ENCODE measurements at places on chromosomes 11 and 22.

GRCh38 chr11:85811624-85812023 is 683 bp upstream of the SYTL2 start:
- DNase-seq, result no peak

GRCh38 chr11:45383224-45383623 is 97.1 kb upstream of the SYT13 start:
- DNase-seq, result no peak

DNA sequence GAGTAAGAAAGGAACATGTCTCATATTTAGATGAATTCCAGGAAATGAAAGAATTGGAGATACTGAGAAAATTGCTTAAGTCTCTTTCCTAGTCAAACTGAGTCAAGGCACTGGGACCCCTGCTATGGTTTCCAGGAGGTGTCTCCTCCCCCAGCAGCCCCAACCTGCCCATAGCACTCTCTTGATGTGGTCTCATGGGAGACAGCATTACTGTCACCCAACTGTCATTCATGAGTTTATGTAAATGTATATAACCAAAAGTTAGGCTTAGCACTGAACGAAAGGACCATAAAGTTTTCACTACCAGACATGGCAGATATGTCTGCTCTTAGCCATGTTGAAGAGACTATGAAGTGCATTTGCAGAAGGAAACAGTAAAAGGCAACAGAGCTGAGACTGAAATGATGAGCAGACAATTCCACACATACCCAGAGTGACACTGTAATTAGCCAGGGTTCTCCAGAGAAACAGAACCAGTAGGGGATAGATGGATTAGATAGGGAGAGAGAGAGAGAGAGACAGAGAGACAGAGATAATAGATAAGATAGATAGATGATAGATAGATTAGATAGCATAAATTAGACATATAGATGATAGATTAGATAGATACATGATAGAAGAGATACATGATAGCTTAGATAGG is 328.1 kb downstream of the BRD1 start:
- no peak for DNase-seq

DNA sequence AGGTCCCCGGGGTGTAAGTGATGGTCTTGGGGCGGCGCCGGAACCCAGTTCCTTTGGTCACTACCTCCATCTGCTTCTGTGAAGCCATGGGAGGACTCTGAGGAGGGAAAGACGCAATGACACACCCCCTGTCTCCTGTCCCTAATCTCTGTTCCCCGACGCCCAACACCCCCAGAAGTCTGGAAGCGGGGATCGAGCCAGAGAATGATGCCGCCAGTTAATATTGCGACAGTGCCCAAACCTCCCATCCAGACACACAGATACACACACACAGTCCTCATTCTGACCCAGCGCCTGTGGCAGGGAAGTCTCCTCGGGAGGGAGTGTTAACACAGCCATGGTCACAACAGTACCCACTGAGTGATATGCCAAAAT is 352 bp downstream of the C22orf23 start:
- DNase-seq, result no peak

- DNase-seq, result no peak
These were observed 31.2 kb downstream of the GAB2 start for GRCh38 chr11:78386215-78386941.

- no peak for DNase-seq
These were observed 136.1 kb downstream of the TENM4 start for GRCh38 chr11:79304599-79305212.

GRCh38 chr22:35440129-35440528 is 40.2 kb downstream of the MCM5 start:
- DNase-seq, result no peak

GRCh38 chr11:108994887-108995286 is 330.0 kb downstream of the DDX10 start:
- no peak for DNase-seq

GRCh38 chr11:35166369-35167360 is 27.7 kb downstream of the CD44 start:
- no peak for DNase-seq

- DNase-seq, result no peak
These were observed 296.7 kb upstream of the ANO5 start for GRCh38 chr11:21896216-21896615.

- no peak for DNase-seq
These were observed 9.4 kb downstream of the GSTP1 start for GRCh38 chr11:67592880-67593564.

DNA sequence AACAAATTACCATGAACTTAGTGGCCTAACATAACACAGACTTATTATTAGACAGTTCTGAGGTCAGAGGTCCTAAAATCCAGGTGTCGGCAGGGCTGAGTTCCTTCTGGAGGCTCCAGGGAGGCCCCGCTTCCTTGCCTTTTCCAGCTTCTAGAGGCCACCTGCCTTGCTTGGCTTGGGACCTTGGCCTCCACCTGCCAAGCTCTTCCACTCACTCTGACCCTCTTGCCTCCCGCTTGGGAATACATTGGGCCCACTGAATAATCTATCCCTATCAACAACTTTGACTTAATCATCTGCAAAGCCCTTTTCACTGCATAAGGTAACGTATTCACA is 3.2 kb upstream of the MS4A10 start:
- no peak for DNase-seq

- DNase-seq, result no peak
These were observed 1.2 kb upstream of the CERK start for GRCh38 chr22:46739094-46739870.

GRCh38 chr11:29200791-29201562 is 815.9 kb downstream of the KCNA4 start:
- no peak for DNase-seq

DNA sequence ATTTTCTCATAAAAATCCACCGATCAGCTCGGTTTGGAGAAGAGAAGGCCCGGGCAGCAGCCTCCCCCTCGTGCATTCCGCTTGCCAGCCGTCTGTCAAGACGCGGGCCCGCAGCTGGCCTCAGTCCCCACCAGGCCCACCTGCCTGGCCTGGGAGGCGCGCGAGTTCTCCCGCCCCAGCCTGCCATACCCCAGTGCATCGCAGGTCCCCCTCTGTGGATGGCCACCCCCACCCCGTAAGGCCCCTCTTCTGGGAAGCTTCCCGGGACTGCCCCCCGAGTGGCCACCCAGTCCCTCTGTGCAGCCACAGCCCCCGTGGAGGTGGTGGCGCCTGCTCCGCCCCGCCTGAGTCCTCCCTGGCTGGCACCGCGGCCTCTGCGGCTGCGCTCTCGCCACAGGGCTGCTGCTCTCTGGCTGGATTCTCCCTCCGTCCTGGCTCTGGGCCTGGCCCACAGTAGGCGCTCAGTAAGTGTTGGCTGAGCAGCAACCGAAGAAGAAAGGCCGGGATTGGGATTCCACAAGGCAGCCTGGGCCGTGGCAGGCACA is 74.0 kb upstream of the TCF20 start:
- DNase-seq, result no peak

GRCh38 chr11:10272132-10272531 is 21.9 kb downstream of the SBF2 start:
- no peak for DNase-seq

DNA sequence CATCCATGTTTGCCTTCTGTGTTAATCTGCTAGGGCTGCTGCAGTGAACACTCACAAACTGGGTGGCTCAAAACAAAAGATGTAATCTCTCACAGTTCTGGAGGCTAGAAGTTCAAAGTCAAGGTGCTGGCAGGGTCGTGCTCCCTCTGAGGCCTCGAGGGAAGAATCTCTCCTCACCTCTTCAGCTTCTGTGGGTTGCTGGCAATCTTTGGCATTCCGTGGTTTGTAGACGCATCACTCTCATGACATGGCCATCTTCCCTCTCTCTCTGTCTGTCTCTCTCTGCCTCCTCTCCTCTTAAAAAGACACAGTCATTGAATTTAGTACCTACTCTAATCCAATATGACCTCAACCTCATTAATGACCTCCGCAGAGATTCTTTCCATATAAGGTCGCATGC is 78.8 kb downstream of the TSPAN18 start:
- DNase-seq, result no peak

DNA sequence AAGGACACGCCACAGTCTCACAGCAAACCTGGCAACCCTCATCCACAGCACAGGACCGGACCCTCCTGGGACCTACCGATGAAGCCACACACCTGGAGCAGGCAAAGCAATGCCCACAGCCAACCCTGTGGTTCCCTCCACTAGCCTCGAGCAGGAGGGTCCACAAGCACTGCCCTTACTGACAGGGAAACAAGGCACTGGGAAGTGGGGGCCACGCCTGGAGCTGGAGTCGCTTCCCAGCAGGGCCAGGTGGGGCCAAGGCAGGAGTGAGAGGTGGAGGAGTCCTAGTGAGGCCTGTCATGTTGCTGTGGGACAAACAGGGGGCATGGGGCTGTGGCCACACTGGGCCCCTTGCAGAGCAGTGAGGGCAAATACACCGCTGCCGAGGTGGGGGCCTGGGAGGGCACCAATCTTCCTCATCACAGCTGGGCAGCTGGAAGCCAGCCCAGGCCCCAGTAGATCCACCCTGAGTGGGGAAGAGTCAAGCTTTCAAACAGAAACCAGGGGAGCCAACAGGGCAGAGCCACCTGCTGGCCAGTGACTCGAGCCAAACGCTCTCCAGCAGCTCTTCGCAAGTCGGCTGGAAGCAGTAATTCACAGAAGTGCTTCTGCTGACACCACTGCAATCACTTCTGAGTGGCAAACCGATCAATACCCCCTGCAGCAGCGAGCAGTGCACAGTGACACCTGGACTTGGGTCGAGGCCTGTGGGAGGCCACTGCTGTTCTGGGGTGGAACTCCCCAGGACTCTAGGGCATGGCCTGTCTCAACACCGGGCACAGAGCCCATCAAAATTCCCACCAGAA is 13.7 kb downstream of the SULT4A1 start:
- DNase-seq, result no peak

GRCh38 chr11:94832604-94833235 is 64.6 kb downstream of the AMOTL1 start:
- DNase-seq, result no peak

- no peak for DNase-seq
These were observed 770 bp downstream of the METTL15 start for GRCh38 chr11:28108958-28109357.

DNA sequence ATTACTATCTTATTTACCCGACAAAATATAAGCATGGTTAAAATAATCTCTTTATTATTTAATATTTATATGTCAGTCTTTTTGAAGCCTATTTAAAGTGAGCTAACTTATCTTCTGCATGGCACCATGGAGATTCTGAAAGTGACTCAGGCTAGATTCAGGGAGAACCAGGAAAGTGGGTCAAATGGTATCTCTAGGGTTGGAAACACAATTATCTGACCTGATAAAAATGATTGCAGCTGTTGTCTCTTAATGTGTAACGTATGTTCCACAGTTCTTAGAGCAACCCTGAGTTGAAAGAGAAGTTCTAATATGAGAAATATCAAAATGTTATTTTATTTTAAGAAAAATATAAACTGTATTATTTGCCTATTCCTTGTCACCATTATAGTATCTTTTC is 143.1 kb upstream of the CARD18 start:
- no peak for DNase-seq

DNA sequence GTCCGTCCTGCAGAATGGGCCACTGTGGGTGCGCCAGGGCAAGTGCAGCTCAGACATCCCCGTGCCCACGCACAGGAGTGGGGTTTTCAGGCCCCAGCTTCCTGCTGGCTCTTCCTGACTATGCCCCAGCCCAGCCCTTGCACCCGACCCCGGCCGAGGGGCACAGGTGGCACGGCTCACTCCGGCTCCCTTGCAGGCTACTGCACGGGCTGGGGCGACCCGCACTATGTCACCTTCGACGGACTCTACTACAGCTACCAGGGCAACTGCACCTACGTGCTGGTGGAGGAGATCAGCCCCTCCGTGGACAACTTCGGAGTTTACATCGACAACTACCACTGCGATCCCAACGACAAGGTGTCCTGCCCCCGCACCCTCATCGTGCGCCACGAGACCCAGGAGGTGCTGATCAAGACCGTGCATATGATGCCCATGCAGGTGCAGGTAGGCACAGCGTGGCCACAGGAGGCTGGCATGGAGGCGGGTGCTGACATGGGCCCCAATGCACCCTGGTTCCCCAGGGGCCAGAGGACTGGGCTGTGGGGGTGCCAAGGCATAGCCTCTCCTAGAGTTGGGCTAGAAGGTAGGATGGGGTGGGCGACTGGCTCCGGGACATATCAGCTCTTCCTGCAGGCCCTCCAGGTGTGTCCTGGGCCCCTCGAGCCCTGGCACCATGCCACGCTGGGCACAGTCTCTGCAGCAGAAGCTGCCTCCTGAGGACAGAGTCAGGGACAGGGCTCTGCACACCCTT is 27.7 kb downstream of the MUC2 start:
- DNase-seq, result no peak

GRCh38 chr11:65802841-65803240 is 16.0 kb downstream of the OVOL1 start:
- no peak for DNase-seq

DNA sequence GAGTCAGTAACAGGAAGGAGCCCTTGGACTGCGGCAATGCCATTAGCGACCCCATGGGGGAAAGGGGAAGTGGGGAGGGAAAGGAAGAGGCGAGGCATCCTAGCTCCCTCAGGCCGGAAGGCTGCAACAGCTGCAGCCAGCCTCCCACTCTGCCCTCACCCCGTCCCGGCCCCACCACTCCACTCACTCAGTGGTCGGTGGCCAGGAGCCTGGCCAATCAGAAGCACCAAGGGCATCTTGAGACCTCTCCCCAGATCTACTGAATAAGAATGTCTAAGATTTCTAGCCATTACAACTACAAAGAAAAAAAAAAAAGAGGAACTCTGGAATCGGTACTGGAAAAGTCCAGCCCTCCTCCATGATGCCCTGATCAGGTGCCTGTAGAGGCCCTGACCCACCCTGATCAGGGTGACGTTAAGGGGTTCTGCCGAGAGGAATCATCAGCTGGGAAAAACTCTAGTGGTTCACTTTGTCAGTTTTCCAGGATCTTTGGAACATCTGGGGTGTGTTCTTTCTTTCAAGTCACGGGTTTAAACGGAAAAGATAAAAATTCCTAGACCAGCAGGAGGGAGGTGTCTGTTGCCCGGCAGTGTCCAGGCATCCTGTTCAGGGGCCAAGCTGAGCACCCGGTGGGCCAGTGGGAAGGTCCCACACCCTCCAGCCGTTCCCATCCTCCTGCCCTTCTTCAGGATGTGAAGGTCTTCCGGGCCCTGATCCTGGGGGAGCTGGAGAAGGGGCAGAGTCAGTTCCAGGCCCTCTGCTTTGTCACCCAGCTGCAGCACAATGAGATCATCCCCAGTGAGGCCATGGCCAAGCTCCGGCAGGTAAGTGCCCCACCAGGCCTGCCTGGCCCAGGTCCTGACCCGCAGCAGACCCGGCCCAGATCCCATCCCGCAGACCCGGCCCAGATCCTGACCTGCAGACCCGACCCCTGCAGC is 14.4 kb downstream of the OAF start:
- DNase-seq, result no peak

DNA sequence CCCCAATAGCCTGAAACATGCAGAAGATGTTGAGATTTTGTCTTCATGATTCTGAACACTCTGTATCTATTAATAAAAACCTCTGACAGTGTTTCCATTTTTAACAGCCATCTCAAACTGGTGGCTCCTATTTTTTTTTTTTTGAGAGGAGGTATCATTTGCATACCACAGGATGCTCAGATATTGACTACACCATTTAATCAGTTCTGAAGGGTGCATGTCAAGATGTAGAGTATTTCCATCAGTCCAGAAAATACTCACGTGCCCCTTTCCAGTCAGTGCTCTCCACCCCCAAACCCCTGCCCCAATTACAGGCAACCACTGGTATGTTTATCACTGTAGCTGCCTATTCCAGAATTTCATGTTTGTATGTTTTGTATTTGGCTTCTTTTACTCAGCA is 85.3 kb upstream of the SORL1-AS1 start:
- no peak for DNase-seq

GRCh38 chr11:9071692-9072091 is 19.7 kb downstream of the SCUBE2 start:
- no peak for DNase-seq

- DNase-seq, result no peak
These were observed 42.0 kb downstream of the CECR2 start for GRCh38 chr22:17411213-17411612.

- no peak for DNase-seq
These were observed 21.6 kb downstream of the NNMT start for GRCh38 chr11:114317787-114318137.
